Thyroid gland (tissue), 4 donors: ENCODE measurements at places on chromosomes 1 and 21. TPM values are rescaled to one million over a fixed set of nuclear protein-coding genes. Genes with fewer than 3 reads are reported as not detected.
A peak's percentile ranks its signal among the peaks of the same experiment; 100 is the strongest.

DNA sequence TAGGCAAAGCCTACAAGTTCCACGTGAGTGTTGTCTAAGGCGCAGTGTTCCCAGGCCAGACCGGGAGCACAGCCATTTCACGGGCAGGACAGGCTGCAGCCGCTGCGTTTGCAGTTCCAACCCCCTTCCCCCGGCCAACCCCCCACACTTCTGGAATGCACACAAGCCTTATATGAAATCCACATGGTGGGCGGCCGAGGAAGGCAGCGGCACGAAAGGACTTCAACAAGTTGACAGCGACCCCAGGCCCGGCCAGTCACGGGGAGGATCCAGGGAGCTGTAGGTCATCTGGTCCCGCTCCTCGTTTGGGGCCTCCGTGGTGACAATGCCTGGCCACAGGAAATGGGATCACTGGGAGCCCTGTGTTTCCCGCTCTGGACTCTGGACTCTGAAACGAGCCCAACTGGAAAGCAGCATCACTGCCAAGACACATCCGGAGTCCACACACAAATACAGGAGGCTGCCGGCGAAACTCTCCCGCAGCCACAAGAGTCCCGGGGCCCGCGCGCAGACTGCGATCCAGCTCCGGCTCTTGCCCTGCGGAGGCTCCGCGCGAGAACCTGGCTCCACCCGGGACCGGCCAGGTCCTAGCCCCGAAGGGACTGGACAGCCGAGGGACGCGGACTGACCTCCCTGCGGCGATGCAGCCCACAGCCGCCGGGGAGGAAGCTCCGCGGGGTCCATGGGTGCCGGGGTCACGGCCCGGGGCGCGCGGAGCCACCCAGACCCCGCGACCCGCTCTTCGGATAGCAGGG lies 794 bp downstream of the NID1 start:
- DNase-seq, result peak; percentile 34

- DNase-seq, result peak; percentile 68
Measured at GRCh38 chr1:85109475-85109874, 61.2 kb upstream of the MCOLN3 start.

DNA sequence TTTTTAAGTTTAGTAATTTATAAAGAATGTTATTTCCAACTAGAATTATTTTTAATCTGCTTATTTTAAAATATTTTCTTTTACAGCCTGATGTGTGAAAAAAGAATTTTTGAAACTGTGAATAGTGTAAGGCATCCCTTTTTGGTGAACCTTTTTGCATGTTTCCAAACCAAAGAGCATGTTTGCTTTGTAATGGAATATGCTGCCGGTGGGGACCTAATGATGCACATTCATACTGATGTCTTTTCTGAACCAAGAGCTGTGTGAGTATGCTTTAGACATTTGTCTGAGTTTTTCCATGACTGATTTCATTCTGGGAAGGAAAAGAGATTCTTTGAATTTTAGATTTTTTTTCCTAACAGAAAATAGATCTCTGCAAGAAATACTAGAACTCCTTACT lies 77.9 kb downstream of the GTF2B start:
- no peak for DNase-seq

- DNase-seq, result peak; percentile 11
Measured at GRCh38 chr1:47471163-47471562, 33.3 kb downstream of the FOXD2 start.

- DNase-seq, result peak; percentile 55
Measured at GRCh38 chr1:228770779-228771223, 35.5 kb downstream of the RHOU start.

DNA sequence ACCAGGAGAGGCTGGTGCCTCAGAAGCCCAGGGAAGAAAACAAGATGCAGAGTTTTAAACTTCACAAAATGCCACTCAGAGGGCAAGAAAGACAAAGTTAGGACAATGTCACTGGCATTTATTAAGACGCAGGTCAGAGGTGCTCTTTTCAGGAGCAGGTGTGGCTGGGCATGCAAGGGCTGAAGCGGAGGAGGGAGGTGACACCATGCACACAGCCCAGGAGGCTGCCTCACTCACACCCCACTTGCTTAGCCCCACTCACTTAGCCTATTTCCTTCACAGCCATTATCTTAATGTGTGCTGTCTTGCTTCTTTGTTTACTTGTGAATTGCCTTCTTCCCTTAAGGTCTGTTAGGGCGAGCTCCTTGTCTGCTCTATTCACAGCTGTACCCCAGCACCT lies 17.2 kb downstream of the HIVEP3 start:
- DNase-seq, result no peak

GRCh38 chr1:161727256-161727924 lies 6.0 kb downstream of the FCRLB start:
- DNase-seq, result no peak

The SEMA6C gene
- 5.9 TPM for total RNA-seq

The SYT6 gene
- total RNA-seq, result 1.4 TPM
